Stimulated activated CD4-positive, alpha-beta T cell treated with anti-CD3 and anti-CD28 coated beads, Interleukin-4, amount 100 ng/mL, for 24 hours (primary cell): ENCODE measurements at places on chromosomes 3 and 15.

DNA sequence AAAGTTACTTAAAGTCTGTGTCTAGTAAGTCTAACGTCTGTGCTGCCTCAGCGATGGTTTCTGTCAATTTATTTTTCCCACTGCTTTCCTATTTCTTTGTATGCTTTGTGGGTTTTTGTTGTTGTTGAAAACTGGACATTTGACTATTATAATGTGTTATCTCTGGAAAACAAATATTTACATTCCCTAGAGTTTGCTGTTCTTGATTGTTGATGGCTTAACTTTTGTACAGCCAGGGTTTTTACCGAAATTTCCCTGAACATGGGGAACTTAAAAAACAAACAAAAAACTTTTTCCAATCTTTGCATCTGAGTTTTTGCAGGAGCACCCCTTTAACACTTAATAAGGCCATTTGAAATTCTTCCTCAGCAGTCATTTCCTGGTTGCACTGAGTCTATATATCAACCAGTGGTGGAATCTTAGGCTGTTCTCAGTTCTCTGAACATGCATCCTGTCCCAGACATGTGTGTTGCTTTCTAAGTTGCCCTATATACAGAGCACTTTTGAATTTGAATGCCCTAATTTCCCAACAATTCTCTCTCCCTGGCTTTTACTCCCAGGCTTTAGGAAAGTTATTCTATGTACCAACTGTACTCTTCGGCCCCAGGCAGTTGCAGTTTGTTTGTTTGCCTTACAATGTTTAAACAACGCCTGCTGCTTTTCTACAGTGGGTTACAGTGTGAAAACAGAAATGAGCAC lies 11.8 kb upstream of the PIAS1 start:
- no peak for DNase-seq

- no peak for DNase-seq
Measured at GRCh38 chr3:38311476-38311875, 29.4 kb downstream of the SLC22A14 start.

GRCh38 chr3:176916777-176917176 lies 280.5 kb downstream of the TBL1XR1 start:
- no peak for DNase-seq

GRCh38 chr15:68796576-68796975 lies 24.1 kb downstream of the ANP32A start:
- no peak for DNase-seq

DNA sequence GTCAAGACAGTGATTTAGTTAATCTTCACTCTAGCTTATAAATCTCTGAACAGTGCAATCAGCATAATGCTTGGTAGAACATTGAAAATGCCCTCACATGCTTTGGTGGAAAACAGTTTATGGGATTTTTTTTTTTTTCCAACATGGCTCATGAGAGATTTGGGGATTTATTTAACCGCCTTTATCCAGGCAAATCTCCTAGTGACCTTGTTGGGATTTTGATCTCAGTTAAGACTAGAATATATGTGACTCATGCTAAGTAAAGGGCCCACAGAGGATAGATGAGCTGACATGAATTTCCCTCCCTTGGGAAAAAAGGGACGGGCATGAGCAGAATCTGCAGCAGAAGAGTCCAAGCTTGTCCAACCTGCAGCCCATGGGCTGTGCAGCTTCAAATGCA lies 18.7 kb downstream of the LRTM1 start:
- DNase-seq, result no peak

DNA sequence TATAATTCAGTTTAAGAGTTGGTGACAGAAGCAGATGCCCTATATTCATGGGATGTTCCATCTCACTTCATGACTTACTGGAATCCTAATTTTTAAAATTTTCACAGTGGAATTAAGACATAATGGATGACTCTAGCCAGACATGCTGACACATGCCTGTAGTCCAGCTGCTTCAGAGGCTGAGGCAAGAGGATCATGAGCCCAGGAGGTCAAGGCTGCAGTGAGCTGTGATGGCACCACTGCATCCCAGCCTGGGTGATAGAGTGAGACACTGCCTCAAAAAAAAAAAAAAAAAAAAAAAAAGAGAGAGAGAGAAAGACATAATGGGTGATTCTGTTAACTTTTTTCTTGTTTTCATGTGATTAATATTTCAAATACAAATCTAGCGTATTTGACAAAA lies 123.6 kb downstream of the KLHL25 start:
- DNase-seq, result no peak

DNA sequence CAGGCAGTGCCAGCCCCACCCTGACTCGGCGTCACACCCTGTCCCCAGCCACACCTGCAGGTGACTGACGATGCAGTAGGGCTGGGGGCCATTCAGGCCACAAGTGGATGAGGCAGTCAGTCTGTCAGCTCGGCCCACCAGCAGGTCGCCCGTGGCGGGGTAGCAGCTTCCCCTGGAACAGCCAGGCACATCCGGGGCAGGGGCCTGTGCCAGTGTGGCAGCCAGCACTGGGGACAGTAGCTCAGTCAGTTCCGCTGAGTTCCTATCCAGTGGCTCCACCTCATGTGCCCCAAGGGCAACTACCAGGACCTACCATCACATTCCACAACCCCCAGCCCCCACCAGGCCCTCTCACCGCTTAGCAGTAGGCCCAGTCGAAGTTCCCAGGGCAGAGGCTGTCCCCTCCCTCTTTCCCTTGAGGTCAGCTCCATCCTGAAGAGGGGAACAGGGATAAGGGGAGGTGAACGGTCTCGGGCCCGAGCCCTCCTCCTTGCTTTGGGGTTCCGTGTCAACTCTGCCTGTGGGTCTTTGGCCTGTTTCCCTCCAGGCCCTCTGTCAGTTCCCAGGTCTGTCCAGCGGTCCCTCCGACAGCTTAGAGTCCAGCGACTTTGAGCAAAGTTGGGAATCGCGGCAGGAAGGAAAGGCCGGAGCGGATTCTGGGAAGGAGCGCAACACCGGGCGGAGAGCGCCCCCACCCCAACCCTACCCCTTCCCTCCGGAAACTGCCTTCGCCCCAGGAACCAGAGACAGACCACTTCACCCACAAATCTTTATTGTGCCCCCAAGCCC lies at the start of gene LAMB2:
Gene LAMB2, minus strand, starts transcription at position 614 of the 789 bp plus-strand sequence. Its CDS starts 183 bp downstream, at position 431.
- no peak for DNase-seq

GRCh38 chr3:17901893-17902292 lies 159.5 kb upstream of the TBC1D5 start:
- no peak for DNase-seq

DNA sequence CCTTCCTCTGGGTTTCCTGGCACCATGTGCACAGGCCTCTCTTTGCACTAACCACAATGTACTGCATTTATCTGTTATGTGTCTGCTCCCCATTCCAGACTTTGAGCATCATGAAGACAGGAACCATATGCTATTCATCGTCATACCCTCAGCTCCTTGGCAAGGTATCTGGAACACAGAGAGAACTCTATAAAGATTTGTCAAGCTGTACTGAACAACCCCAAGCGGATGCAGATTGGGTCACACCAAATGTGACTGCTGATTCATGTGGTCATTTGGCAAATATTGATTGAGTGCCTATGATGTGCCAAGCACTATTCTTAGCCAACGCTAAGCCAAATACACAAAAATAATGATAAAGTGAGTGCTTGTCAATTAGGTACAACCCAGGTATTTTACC lies 7.5 kb upstream of the MEGF11 start:
- DNase-seq, result no peak

- no peak for DNase-seq
Measured at GRCh38 chr15:53251996-53252395, 461.9 kb upstream of the ONECUT1 start.

GRCh38 chr15:101213147-101213546 lies 38.7 kb downstream of the CHSY1 start:
- no peak for DNase-seq

DNA sequence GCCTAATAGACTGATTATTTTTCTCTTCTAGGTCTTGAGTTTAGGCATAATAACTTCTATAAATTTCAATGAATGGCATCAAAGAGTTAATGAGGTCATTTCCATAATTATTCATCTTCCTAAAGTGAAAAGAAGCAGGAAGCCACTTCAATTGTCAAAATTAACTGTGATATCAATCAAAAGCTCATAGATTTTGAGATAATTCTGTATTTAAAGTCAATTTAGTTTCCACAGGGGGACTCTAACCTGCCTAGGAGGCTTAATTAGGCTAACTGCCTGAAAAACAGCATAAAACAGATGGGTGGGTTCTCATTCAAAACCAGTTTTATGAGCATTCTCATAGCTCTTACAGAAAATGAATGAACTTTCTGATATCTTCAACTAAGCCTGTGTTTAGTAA lies 177.8 kb downstream of the OTOL1 start:
- no peak for DNase-seq

GRCh38 chr15:89307791-89308190 lies 26.8 kb downstream of the POLG start:
- no peak for DNase-seq

DNA sequence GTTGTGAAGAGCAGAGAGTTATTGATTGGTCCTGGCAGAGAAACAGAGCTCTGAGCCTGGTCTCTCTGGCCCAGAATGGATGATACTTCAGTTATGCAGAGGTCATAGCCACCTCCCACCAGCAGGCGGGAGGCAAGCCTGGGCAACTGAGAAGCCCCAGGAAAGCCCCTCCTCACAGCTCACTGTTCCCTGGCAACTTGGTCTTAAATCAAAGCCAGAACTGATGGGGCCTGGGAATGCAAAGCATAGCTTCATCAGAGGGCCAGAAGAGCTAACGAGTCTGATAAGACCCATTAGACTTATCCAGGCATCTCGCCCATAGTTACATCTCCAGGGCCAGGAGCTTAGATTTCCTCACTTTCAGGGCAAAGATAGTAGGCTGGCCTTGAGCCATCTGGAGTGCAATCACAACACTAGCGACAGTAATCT lies 5.5 kb upstream of the COLQ start:
- DNase-seq, result no peak

- no peak for DNase-seq
Measured at GRCh38 chr3:42846685-42847522, 28.8 kb downstream of the CYP8B1 start.

DNA sequence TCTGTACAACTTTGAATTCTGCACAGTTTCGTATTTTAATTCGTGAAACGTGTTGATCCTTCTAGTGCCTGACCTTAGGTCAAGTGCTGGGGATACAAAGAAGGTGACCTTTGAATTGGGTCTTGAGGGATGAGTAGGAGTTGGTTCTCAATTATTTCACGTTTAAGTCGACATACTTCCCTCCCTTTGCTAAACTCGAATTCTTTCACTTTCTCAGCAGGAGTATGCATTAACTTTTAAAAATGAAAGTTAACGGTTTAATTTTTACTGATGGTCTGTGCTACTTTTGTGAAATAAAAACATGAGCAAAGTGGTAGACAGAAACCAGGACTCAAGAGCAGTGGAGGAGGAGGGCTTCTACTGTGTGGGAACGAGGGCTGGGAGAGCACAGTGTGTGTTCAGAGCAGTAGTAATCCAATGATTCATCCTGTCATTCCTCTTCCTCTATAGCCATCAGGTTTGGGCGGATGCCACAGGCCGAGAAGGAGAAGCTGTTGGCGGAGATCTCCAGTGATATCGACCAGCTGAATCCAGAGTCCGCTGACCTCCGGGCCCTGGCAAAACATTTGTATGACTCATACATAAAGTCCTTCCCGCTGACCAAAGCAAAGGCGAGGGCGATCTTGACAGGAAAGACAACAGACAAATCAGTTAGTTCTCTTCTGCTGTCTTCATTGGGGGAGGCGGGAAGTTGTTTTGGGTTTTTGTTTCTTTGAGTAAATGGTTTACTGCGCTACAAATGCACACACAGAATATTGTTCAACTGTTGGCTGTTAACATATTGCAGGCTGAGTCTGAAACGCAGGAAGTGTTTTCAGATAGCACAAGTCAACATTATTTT lies 78.6 kb upstream of the TSEN2 start:
- DNase-seq, result no peak

DNA sequence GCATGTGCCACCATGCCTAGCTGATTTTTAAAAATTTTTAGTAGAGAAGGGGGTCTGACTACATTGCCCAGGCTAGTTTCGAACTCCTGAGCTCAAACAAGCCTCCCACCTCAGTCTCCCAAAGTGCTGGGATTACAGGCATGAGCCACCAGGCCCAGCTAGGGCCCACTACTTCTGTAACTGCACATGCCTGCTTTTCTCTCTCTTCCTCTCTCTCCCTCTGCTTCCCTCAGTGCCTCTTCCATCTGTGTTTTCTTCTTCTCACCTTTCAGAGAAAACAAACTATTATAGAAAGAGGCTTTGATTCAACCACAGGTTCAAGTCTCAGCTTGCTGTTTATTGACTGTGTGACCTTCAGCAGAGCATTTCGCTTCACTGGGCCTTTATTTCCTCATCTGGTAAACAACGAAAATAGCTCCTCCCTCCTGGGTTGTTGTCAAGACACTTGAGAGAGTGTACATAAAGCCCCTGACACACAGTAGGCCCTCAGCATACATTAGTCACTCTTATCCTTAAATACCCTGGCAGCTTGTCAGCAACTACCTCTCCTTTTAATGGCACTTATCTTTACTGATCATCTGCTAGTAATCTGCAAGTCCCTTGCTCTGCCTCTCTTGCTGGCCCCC lies 10.2 kb downstream of the TADA3 start:
- DNase-seq, result no peak

GRCh38 chr3:123085293-123085931 lies 18.6 kb downstream of the PDIA5 start:
- no peak for DNase-seq

- no peak for DNase-seq
Measured at GRCh38 chr3:104578558-104578957, 788.2 kb upstream of the ALCAM start.

- no peak for DNase-seq
Measured at GRCh38 chr3:2156244-2156847, 57.7 kb downstream of the CNTN4 start.

- DNase-seq, result no peak
Measured at GRCh38 chr3:105805404-105805803, 63.4 kb downstream of the CBLB start.

DNA sequence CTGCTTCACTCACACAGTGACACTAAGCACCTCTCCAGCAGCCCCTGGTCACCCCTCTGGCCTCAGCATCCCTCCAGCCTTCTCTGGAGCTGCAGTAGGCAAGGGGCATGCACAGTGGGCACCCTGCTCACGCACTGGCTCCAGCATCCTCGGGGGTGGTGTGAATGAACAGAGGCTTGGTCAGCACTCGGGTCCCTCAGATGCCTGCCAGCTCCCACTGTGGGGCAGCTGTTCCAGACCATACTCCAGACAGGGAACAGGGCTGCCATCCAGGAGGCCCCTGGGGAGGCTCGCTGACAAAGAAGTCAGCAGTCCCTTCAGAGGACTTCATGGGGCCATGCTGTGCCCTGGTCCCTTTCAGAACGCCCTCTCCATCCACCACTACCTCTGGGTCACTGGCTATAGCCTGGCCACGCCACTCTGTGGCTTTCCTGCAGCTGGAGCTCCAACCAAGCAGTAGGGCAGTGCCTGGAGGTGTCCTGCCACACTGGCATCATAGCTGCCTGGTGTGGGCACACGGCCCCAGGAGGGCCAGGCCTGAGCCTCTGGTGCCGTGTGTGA lies 26.3 kb downstream of the ALS2CL start:
- DNase-seq, result no peak

- no peak for DNase-seq
Measured at GRCh38 chr3:58388550-58389091, 45.0 kb downstream of the PDHB start.

DNA sequence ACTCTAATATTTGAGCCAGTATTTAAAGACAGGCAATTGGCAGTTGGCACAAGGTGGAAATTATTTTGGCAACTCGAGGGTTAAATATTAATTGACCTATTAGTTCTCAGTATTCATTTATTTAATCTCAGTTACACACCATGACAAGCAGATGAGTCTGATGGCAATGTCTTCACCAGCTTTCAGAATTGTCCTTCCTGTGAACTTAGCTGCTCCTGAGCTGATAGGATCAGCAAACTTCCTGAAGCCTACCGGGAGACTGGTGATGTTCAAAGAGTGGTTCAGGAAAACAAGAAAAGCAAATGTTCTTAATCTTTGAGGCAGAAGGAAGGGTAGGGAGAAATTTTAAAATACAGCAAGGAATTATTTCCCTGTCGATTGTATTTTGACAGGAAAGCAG lies 522.2 kb downstream of the SOX2 start:
- no peak for DNase-seq
